NCI-H1930 (cell line): ENCODE measurements at places on chromosomes 2 and 18.

GRCh38 chr18:80088823-80089222 lies 20.2 kb upstream of the ADNP2 start:
- no peak for DNase-seq

- DNase-seq: no peak
Measured at GRCh38 chr2:129857200-129857599, 122.3 kb upstream of the RAB6C start.

DNA sequence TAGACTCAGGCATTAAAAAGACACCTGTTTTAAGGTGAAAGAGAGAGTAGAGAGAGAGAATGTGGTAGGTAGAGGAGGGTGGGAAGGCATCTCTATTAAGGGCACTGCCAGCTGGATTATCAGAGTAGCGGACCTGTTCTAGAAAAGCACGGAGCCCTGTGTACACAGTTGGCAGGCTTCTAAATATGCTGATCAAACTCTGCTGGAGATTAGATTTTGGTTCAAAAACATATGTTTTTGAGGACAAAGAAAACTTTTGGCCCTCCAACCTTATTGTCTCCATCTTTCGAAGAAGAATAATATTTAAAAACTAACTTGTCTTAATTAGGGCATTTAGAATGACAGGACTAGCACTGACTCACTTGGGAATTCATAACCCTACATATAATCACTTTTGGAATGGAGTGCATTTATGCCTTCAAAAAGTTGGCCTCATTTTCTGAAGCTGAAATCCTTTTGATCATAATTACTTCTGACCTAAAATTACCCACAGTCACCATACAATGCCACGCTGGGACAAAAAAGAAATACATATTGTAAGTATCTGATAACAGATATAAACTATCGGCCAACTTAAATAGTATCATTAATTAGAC lies 254.6 kb downstream of the MEIS1 start:
- no peak for DNase-seq

GRCh38 chr2:43005245-43005974 lies 213.0 kb upstream of the HAAO start:
- DNase-seq: no peak

DNA sequence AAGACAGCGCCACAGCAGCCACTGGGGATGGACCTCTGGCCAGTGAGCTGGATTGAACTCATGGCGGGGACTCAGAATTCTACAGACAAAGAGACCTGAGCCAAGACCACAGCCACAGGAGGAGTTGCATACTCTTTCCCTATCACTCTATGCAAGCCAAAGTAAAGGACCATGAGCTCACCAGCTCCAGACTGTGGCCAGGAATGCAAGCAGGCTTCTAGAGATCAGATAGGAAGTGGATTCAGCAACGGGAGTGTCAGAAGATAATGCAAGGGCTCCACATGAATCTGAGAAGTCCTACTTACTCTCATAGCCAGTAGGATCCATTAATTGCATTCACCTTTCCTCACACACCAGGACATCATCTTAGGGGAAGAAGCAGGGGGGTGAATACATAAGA lies 415.4 kb upstream of the POU3F3 start:
- no peak for DNase-seq

DNA sequence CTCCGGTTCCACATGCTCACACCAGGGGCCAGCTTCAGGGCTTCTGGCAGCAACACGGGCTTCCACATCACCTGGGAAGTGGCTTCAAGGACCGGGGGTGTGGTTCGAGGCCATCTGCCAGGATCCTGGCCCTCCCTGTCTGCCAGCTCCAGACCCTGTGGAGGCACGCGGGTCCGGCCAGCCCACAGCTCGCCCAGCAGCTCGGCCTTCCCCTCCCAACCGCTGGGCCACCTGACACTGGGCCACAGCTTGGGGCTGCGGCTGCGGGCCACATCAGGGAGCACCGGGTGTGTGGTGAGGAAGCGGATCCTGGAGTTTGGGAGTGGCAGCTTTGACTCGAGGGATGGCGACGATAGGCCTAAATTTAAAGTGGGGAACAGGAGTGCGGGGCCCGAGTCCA lies 7.0 kb downstream of the C2orf81 start:
- DNase-seq: no peak

- DNase-seq: no peak
Measured at GRCh38 chr2:230660294-230661060, 52.2 kb upstream of the CAB39 start.

- DNase-seq: no peak
Measured at GRCh38 chr18:42409005-42409404, 454.0 kb downstream of the PIK3C3 start.

DNA sequence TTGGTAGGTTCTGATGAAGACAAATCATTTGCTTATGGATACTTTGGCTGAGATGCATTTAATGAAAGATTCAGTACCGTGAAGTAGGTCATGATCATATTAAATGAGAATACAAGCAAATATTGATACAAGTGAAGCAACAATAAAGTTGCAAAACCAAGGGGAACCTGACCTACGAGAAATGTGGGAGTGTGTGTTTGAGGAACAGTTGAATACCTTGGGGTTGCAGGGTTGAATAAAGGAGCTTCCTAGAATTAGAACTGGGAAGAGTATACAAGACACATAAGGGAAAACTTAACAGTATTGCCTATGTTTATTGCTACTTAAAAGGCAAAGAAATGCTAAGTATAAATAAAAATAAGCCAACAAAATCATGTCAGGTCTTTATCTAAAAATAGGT lies 702.9 kb downstream of the ERBB4 start:
- no peak for DNase-seq

- no peak for DNase-seq
Measured at GRCh38 chr2:15127876-15128275, 433.3 kb downstream of the NBAS start.

GRCh38 chr2:1757567-1757966 lies 13.3 kb upstream of the PXDN start:
- no peak for DNase-seq

DNA sequence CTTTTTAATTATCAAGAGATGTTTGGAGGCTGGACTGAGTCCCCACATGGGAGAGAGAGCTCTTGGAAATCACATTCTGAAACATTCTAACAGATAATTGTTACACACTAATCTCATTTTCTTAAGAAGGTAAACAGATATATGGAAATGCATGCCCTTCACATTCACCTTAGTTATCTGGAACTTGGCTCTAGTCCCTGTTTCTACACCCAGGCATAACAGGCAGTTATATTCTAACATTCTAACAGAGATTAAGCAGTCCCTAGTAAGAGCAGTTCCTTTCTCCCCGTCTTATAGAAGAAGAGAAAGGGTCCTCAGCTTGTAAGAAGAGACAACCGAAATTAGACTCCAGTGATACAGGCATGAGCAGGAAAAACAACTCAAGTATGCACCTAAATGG lies 385.4 kb downstream of the SOX11 start:
- no peak for DNase-seq

DNA sequence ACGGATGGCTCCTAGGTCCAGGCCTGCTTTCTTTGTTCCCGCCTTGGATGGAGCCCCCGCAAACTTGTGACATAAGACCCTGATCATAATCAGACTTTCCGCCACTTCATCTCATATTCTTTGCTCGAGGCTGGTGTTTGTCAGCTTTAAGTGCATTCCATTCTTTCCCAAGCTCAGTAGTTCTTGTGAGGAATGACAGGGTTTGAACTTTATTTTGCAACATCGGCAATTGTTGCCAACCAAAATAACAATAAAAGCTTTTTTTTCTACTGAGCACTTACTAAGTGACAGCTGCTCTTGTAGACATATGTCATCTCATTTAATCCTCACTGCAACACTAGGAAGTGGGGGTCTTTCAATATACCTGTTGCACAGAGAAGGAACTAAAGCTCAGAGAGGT lies 178.8 kb upstream of the ST6GAL2 start:
- DNase-seq: no peak

GRCh38 chr2:207480521-207481040 lies 49.2 kb upstream of the CREB1 start:
- no peak for DNase-seq
